ENCODE measurements at places on chromosomes 1 and 21. TPM values are rescaled to one million over a fixed set of nuclear protein-coding genes. Genes with fewer than 3 reads are reported as not detected.

Gene SEMA4A
- total RNA-seq = 10.1 TPM

Gene HJV
- total RNA-seq = not detected

Gene FCRL4
- total RNA-seq = not detected

Gene SPRR1A
- not detected for total RNA-seq

Gene SDHB
- 56.2 TPM for total RNA-seq

Gene NID1
- total RNA-seq = 0.03 TPM

Gene SPRR1B
- not detected for total RNA-seq

Gene LEFTY2
- not detected for total RNA-seq

Gene BGLAP
- total RNA-seq = 2.6 TPM

Gene RAB25
- total RNA-seq = 0.58 TPM

Gene GBP7
- total RNA-seq = not detected

Gene C1QB
- total RNA-seq = not detected

Gene IRF6
- total RNA-seq = 0.74 TPM

Gene TBX19
- 1.6 TPM for total RNA-seq

Gene PPIE
- 46.7 TPM for total RNA-seq

Gene CD244
- total RNA-seq = 0.53 TPM

Gene DPH2
- 10.3 TPM for total RNA-seq

All from CD4-positive, alpha-beta T cell (primary cell).